Stomach (tissue), 19 donors: ENCODE measurements at places on chromosomes 7 and 10. TPM values are rescaled to one million over a fixed set of nuclear protein-coding genes. Genes with fewer than 3 reads are reported as not detected.

CNPY1 gene
- total RNA-seq, result not detected

DYNC1I1 gene
- 69.4 TPM for total RNA-seq

TIMM23B gene
- total RNA-seq, result 37.9 TPM

MKX gene
- total RNA-seq, result 24.1 TPM

RAB19 gene
- not detected for total RNA-seq

GRCh38 chr10:5904227-5904626 is 14.2 kb downstream of the FBH1 start:
- H3K36me3 ChIP-seq, result peaks cover 7% of the 10 kb centered on the region
- H3K27me3 ChIP-seq, result no peaks in the 10 kb centered on the region
- H3K4me3 ChIP-seq, result no peak overlapping the region
- peaks cover 9% of the 10 kb centered on the region for H3K4me1 ChIP-seq

- DNase-seq, result no peak
- peak overlapping the region; percentile 44 for H3K4me3 ChIP-seq
- H3K36me3 ChIP-seq, result no peaks in the 10 kb centered on the region
- peaks cover 26% of the 10 kb centered on the region for H3K27me3 ChIP-seq
These were observed 156.8 kb downstream of the FRMD4A start for GRCh38 chr10:14173706-14174594.

- no peaks in the 10 kb centered on the region for H3K27me3 ChIP-seq
- H3K4me3 ChIP-seq, result no peak overlapping the region
- no peaks in the 10 kb centered on the region for H3K36me3 ChIP-seq
- DNase-seq, result no peak
These were observed 16.7 kb upstream of the CADPS2 start for GRCh38 chr7:122902751-122903495.

DNA sequence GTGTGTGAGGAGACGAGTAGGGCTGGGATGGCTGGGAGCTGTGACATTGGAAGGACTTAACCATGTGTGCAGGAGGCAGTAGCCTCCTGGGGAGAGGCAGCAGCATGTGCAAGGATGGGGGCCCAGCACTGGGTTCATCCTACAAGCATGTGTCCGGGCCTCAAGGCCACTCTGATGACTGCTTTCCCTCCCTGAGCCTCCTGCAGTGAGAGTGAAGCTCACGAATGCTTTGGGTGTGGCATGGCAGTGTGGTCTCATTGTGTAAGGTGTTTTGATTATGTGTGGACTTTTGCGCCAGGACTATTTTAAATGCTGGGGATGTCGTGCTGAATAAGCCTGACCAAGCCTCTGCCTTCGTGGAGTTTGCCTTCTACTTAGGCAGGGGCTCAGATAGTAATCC is 122.0 kb upstream of the INSYN2A start:
- H3K36me3 ChIP-seq, result no peaks in the 10 kb centered on the region
- H3K27me3 ChIP-seq, result no peaks in the 10 kb centered on the region
- DNase-seq, result no peak
- H3K4me3 ChIP-seq, result no peak overlapping the region

DNA sequence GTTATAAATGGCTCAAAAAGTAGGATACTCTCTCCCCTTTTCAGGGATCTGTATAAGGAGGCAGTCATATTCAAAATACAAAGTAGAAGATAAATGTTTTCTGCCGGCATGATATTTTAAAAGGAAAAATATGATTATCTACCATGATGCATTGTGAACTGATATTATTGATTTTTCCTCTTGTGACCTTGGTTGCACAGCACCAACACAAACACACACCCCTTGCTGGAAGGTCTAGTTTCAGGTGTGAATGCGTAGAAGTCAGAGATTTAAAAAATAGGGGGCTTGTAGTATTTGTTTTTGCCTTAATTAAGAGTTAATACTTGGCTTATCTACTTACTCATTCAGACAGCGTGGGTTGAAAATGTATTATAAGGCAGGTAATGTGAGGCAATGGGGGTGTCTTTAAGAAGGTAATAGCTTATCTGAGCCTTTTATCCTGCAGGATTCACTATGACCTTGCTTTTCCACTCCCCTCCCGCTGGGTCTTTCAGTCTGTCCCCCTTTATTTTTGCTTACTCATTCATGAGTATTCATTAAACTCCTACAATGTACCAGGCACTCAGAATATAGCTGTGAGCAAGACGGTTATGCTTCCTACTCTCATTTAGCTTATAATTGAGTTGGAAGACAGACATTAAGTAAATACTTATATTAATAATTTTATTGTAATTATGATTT is 390.6 kb downstream of the SDK1 start:
- H3K27me3 ChIP-seq, result no peaks in the 10 kb centered on the region
- no peak for DNase-seq
- H3K4me1 ChIP-seq, result no peaks in the 10 kb centered on the region
- H3K27ac ChIP-seq, result no peak overlapping the region
- H3K36me3 ChIP-seq, result no peaks in the 10 kb centered on the region

- H3K27me3 ChIP-seq, result peaks cover 34% of the 10 kb centered on the region
- no peaks in the 10 kb centered on the region for H3K36me3 ChIP-seq
- peaks cover 9% of the 10 kb centered on the region for H3K4me1 ChIP-seq
- DNase-seq, result no peak
- H3K4me3 ChIP-seq, result peak overlapping the region; percentile 41
- peak overlapping the region; percentile 58 for H3K27ac ChIP-seq
These were observed 568 bp upstream of the MEOX2 start for GRCh38 chr7:15686957-15687545.

DNA sequence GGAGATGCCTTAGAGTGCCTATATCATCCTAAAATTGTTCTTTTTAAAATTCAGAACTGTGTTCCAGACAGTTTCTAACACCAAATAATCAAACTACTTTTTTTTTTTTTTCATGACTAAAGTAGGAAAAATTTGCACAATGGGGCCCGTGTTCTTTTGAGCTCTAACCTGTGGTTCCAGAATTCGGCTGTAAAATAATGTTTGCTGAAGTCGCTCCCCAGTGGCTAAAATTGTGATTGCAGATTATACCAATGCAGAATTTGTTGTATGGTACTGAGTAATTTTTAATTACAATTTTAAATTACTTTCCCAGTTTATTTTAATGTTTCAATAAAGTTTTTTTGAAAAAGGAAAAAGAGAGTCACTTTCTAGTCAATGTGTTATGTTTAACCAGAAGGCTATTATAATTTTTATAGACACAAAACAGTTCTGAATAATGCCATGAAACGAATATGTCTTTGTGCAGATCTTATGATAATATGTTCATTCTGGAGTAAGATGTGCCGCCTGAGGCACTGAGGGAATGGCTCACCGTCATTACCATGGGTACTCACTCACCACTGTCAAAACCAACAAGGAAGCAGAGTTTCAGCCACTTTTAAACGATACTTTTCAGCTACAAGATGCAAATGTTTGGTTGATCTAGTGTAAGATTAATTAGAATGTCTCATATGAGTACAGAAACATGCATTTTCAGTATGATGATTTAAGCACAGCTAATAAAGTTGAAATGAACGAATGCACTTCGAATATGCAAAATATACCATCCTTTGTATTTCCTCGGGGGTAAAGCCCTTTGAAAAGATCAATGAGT is 173.6 kb downstream of the PRKCQ start:
- no peaks in the 10 kb centered on the region for H3K36me3 ChIP-seq
- H3K4me1 ChIP-seq, result no peaks in the 10 kb centered on the region
- no peak overlapping the region for H3K27ac ChIP-seq
- H3K4me3 ChIP-seq, result no peak overlapping the region
- DNase-seq, result peak; percentile 34

DNA sequence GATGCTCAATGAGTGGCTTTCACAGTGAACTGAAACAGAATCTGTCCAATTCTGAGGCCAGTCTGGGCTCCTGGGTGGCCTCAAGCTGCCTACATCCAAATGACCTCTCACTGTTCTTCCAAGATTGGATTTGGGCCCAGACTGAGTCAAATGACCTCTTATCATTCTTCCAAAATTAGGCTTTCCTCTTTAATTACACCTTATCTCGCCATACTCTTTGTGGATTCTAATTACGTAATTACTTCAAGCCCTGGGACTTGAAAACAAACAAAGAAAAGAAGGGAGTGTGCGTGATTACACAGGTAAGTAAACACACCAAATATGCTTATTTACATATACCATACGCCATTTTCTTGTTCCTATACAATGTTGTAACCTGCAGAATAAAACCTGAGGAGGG is 18.8 kb downstream of the SORBS1 start:
- no peak overlapping the region for H3K4me3 ChIP-seq
- H3K27ac ChIP-seq, result peak overlapping the region; percentile 77
- H3K36me3 ChIP-seq, result no peaks in the 10 kb centered on the region
- H3K27me3 ChIP-seq, result no peaks in the 10 kb centered on the region
- peaks cover 100% of the 10 kb centered on the region for H3K4me1 ChIP-seq

DNA sequence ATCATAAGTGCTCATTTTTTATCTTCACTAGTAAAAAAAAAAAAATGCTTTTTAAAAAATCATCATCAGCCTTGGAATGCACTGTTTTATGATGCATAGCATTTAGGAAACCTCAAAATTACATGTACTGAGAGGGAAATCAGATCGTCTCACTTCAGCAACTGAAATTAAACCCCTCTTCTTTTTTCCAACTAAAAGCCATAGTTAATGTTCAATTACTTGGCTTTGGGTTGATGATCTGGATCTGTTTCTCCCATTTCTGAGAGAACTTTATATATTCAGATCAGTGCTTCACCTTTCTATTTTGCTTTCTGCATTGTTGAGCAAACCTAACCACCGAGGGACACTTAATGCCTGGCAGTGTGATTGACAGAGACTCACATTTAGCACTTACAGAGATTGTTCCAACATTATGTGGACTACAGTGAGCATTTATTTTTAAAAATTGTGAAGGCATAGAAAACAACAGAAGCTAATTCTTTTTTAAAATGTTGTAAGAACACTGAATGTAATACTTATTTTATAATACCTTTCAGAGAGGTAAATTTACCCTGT is 678.4 kb downstream of the PHTF2 start:
- no peak overlapping the region for H3K27ac ChIP-seq
- no peak overlapping the region for H3K4me3 ChIP-seq
- H3K36me3 ChIP-seq, result no peaks in the 10 kb centered on the region

DNA sequence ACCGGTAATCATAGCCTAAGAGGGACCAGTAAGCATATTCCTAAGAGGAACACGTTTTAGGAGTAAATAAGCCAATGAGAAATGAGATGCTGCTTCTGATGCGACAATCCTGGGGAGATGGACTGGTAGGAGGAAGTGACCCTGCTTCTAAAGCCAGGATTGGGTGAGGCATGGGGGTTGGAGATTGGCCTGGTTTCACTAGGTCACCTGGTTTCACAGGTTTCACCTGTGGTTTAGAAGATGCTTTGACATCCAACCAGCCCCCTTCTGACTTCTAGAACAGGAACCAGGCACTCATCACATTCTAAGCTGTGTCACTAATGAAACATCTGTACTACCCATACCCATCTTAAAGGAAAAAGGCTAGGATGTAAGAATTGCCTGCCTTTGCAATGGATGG is 53.0 kb upstream of the BAMBI start:
- H3K4me1 ChIP-seq, result no peaks in the 10 kb centered on the region
- H3K36me3 ChIP-seq, result peaks cover 16% of the 10 kb centered on the region
- no peak overlapping the region for H3K27ac ChIP-seq
- no peak overlapping the region for H3K4me3 ChIP-seq
- peaks cover under 1% of the 10 kb centered on the region for H3K27me3 ChIP-seq
- DNase-seq, result no peak

GRCh38 chr7:121513105-121513504 is 117.0 kb upstream of the FAM3C start:
- H3K27ac ChIP-seq, result no peak overlapping the region
- H3K36me3 ChIP-seq, result no peaks in the 10 kb centered on the region
- no peaks in the 10 kb centered on the region for H3K27me3 ChIP-seq
- H3K4me3 ChIP-seq, result no peak overlapping the region
